Uterine smooth muscle cell (primary cell): ENCODE measurements at places on chromosomes 6 and 20. TPM values are rescaled to one million over a fixed set of nuclear protein-coding genes. Genes with fewer than 3 reads are reported as not detected.

PMEPA1 gene
- total RNA-seq, result under 0.01 and 1.00 TPM in 2 replicates

PSORS1C2 gene
- total RNA-seq, result not detected in 2 replicates

TRIM10 gene
- 0.12 TPM in 1 of 2 replicates, not detected in the other for total RNA-seq

ISM1 gene
- total RNA-seq, result 0.25 and 0.33 TPM in 2 replicates

EMILIN3 gene
- under 0.01 TPM in 1 of 2 replicates, not detected in the other for total RNA-seq

JAG1 gene
- total RNA-seq, result 4.2 and 12.9 TPM in 2 replicates

ADAM33 gene
- total RNA-seq, result 57.5 and 87.5 TPM in 2 replicates

DUSP22 gene
- 12.8 and 17.6 TPM in 2 replicates for total RNA-seq

ABT1 gene
- total RNA-seq, result 13.6 and 18.4 TPM in 2 replicates

FITM2 gene
- 8.7 and 9.4 TPM in 2 replicates for total RNA-seq

RAB5IF gene
- 65.6 and 85.7 TPM in 2 replicates for total RNA-seq

MUC21 gene
- not detected in 2 replicates for total RNA-seq

ANKRD60 gene
- total RNA-seq, result not detected in 2 replicates

ARFGAP1 gene
- 97.7 and 106 TPM in 2 replicates for total RNA-seq

TP53TG5 gene
- not detected in 2 replicates for total RNA-seq

WDR27 gene
- 27.1 and 28.1 TPM in 2 replicates for total RNA-seq

MOG gene
- total RNA-seq, result not detected in 2 replicates

CRISP2 gene
- not detected in 2 replicates for total RNA-seq

LBP gene
- not detected in 2 replicates for total RNA-seq

IMPG1 gene
- 0.37 TPM in 1 of 2 replicates, not detected in the other for total RNA-seq

NQO2 gene
- 18.1 and 36.1 TPM in 2 replicates for total RNA-seq

ASIP gene
- total RNA-seq, result not detected in 2 replicates

PNPLA1 gene
- not detected in 2 replicates for total RNA-seq

CAPN11 gene
- total RNA-seq, result not detected in 2 replicates

SPATA25 gene
- 0.62 and 1.5 TPM in 2 replicates for total RNA-seq

SMIM29 gene
- 61.8 and 71.2 TPM in 2 replicates for total RNA-seq

EPPIN gene
- total RNA-seq, result not detected in 2 replicates

BTN1A1 gene
- not detected in 2 replicates for total RNA-seq

GSTA4 gene
- total RNA-seq, result 31.0 and 36.5 TPM in 2 replicates

LTA gene
- not detected in 2 replicates for total RNA-seq

ZC2HC1B gene
- not detected in 2 replicates for total RNA-seq

TREML1 gene
- total RNA-seq, result not detected in 2 replicates

BCKDHB gene
- 11.7 and 12.7 TPM in 2 replicates for total RNA-seq

SPTLC3 gene
- 3.0 and 4.0 TPM in 2 replicates for total RNA-seq

RAMACL gene
- total RNA-seq, result 2.1 and 2.3 TPM in 2 replicates

KCNK16 gene
- total RNA-seq, result not detected in 2 replicates

PDYN gene
- not detected in 2 replicates for total RNA-seq

ADGRG6 gene
- 1.5 and 6.6 TPM in 2 replicates for total RNA-seq

NMBR gene
- total RNA-seq, result 0.11 and 0.12 TPM in 2 replicates

SALL4 gene
- total RNA-seq, result 0.22 and 0.25 TPM in 2 replicates

CPXM1 gene
- total RNA-seq, result 3.5 and 4.8 TPM in 2 replicates

TSHZ2 gene
- total RNA-seq, result 1.2 and 1.5 TPM in 2 replicates

ARMC12 gene
- 0.22 and 0.25 TPM in 2 replicates for total RNA-seq

BTNL2 gene
- total RNA-seq, result not detected in 2 replicates

FAM217A gene
- total RNA-seq, result not detected in 2 replicates

CNR1 gene
- under 0.01 TPM in 1 of 2 replicates, not detected in the other for total RNA-seq

LAMP5 gene
- under 0.01 and 0.44 TPM in 2 replicates for total RNA-seq
